Lung (tissue), 17 donors: ENCODE measurements at places on chromosomes 2 and 18. TPM values are rescaled to one million over a fixed set of nuclear protein-coding genes. Genes with fewer than 3 reads are reported as not detected.

DNA sequence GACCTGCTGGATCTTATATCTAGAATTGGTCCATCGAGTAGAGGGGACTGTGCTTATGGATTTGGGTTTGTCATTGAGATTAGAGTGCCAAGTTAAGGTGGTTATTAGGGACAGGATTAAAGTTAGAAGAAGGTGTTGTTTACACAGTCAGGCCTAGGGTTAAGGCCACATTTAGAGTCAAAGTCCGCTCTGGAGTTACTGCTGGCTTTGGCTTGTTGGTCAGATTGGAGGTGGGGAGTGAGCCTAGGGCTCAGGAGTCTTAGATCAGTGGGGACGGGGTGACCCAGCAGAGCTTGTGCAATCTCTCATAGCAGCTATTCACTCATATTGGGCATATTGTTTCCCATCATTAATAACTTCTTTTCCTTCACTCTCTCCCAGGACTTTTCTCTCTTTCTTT, 13.5 kb upstream of the EPAS1 start:
- DNase-seq, result no peak

DNA sequence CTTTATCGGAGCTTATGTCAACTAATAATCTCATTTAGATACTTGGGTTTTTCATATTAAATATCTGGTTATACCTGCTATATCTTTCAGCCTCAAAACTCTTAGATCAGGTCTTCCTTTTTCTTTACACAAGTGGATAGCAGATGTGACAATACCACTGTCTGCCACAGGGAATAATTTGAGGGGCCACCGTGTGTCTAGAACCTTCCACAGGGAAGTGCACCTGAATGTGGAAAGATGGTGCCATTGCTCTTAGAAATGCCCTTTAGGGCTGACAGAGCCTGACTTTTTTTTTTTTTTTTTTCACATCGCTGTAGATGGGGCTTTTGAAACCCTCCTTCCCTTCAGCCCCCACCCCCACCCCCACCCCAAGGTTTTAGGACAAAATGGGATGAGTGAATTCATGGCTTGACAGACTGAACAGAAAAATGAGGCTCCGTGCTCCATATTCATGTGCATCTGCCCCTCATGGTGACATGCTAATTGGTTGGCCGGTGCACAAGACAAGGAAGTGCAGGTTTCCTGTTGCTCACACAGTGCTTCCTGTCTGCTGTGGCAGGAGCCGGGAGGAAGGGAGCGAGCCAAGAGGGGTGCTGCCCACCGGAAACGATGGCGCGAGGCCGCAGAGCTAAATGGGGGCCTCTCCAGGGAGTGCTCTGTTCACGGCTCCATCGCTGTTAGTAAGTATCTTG, 246.0 kb downstream of the LDLRAD4 start:
- DNase-seq, result no peak

- peak; percentile 63 for DNase-seq
These were observed 161.0 kb upstream of the TMEM200C start for GRCh38 chr18:6056171-6056910.

GRCh38 chr2:199819746-199820145, 31.2 kb downstream of the FTCDNL1 start:
- DNase-seq, result no peak

Gene MOGAT1
- 0.08 TPM for polyA plus RNA-seq

- peak; percentile 13 for DNase-seq
These were observed 30.8 kb upstream of the LRP2 start for GRCh38 chr2:169393068-169393590.

DNA sequence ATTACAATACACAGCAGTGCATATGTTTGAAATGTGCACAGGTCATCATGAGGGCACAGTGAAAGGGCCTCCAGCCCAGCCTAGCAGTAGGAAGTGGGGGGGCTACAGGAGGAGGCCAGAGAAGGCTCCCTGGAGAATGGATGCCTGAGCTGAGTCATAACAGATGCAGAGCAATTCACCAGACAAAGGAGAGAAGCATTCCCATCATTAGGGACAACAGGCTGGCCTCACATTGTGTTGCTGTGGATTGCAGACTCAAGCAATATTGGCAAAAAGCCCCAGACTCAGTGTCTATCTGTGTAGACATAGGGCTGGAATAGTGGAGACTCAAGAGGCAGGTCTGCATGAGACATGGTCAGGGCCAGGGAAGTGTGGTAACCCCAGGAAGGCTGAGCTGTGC, 329.9 kb downstream of the DLGAP1 start:
- no peak for DNase-seq
